ENCODE measurements at places on chromosomes 13 and 19.
A peak's percentile ranks its signal among the peaks of the same experiment; 100 is the strongest.

DNA sequence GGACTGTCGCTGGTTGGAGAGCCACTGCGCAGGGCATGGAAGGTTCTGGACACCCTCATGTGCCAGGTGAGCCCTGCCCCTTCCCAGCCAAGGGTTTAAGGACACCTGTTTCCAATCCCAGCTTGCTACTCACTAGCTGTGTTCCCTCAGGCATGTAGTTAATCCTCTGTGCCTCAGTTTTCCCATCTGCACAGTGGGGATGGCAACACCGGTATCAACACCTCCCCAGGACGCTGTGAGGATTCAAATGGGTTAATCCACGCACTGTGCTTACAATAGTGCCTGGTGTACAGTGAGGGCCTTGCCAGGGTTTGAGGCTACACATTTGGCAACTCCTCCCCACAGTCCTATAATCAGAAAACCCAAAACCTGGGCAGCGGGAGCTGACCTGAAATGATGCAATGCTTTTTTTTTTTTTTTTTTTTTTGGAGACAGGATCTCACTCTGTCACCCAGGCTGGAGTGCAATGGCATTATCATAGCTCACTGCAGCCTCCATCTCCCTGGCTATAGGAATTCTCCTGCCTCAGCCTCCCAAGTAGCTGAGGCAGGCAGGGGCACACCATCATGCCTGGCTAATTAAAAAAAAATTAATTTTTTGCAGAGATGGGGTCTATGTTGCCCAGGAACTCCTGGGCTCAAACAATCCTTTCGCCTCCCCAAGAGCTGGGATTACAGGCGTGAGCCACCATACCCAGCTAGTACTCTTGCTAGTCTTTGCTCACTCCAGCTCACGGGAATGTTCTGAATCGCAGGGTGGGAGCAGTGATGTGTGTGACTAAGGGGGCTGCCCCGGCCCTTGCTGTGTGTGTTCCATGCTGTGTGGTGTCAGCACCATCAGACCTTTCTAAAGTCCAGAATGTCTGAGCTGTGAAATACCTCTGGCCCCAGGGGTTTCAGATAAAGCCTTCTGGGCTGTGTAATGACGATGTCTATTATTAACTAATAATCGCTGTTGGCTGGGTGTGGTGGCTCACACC, 2.3 kb downstream of the ACP4 start:
- no peak for DNase-seq

GRCh38 chr19:23991170-23991569, 76.5 kb downstream of the ZNF726 start:
- no peak for DNase-seq

DNA sequence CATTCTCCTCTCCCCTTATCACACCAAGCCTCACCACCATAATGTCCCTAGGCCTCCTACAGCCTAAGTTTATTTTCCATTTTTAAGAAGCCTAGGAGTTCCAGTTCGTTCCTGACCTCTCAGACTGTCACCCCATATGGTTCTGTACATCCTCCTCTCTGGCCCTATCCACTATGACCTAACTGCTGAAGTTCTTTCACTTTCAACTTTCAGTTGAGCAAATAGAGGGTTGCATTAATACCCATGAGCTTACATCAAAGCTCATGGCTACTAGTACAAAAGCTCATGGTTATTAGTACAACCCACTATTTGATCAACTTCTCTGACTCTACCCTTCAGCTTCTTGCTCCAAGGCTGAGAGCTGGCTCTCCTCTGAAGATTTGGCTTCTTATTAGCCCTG, 72.9 kb downstream of the FGF14 start:
- no peak for DNase-seq

DNA sequence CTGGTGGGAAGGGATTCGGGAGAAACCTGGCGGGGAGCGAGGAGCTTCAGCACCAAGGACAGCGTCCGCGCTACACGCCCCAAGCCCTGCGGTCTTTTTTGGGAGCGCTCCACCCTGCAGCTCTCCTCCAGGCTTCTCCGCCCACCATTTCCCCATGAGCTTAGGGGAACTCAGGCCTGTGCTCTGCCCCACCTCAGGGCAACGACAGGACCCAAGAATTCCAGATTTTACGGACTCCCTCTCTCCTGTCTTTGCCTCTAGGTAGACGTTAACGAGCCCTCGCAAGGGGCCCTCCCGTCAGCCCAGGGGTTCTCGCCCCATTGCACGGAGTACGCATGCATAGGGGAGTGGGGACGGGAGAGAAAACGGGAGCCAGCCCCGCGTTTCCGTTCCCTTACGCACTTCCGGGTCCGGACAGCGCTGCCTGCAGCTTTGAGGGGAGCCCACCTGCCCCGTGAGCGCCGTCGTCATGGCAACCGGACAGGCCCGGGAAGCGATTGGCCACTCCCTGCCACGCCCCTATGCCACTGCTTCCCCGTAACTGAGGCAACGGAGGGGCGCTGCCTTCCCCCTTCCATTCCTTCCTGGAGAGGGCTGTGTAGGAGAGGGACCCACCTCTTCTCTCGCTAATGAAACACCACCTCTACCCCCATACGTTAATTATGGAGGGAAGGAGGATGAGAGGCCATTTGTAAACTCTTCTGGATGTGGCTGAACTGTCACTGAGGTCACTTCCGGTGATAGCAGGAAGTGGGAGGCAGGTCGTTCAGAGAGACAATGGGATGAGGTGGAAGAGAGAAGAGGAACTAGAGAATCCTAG, 20.8 kb downstream of the NOVA2 start:
- peak; percentile 6 for DNase-seq
